ENCODE measurements at places on chromosomes 1 and 21.
A peak's percentile ranks its signal among the peaks of the same experiment; 100 is the strongest.

GRCh38 chr21:44539991-44540666 lies at the start of gene KRTAP10-1:
KRTAP10-1 (minus strand) TSS chr21:44540195; CDS start chr21:44540150, 45 bp downstream.
- no peak for DNase-seq

DNA sequence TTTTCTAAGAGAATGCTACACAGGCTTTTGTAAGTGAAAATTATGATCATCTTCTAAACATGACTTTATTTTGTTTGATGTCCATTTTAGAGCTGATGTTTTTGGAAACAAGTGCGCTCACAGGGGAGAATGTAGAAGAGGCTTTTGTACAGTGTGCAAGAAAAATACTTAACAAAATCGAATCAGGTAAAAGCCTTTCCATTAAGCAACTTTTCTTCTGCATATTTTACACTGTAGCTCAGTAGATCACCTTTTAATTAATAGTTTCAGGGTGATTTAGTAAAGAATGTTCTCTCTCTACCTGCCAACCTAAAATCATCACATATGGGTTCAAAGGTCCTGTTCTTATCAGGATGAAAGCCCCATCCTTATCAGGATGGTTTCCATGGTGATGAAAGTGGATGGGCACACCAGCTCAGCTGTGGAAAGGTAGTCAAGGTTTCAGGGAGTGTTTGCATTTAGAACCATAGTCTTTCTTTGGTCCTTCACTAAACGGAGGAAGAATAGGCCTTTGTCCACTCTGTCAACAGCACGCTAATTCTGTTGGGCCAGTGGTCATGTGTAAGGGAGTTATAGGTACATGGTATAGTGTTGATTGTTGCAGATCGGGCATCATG lies 28.1 kb downstream of the RAB4A start:
- no peak for DNase-seq

DNA sequence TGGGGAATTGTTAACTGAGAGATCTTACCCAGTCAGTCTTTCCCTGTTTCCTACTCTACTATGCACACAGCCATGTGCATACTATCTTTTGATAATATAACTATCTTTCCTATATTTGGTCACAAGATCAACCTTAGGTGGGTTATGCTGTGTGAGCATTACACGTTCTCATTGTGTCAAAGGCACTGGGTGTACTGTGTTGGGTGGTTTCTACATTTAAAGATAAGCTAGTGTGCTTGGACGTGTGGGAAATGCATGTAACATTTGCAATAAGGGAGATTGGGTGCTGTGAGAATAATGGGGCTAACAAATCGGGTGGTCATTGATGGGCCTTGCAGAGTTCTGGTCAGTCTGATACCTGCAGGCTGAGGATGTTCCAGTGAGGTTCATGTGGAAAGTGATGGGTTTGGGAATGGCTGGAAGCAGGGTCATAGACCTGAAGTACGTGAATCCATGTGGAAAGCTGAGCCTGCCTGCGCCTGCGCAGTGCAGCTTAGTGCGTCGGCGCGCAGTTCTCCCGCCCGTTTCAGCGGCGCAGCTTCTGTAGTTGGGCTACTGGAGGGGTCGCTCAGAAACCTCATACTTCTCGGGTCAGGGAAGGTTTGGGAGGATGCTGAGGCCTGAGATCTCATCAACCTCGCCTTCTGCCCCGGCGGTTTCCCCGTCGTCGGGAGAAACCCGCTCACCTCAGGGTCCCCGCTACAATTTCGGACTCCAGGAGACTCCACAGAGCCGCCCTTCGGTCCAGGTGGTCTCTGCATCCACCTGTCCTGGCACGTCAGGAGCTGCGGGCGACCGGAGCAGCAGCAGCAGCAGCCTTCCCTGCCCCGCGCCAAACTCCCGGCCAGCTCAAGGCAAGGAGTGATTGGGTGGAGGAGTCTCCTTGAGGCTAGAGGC lies at the start of gene MSH4:
Gene MSH4 (plus strand): TSS at position 507 of the 897 bp plus-strand sequence. CDS start 104 bp downstream, at position 611.
- DNase-seq: no peak

DNA sequence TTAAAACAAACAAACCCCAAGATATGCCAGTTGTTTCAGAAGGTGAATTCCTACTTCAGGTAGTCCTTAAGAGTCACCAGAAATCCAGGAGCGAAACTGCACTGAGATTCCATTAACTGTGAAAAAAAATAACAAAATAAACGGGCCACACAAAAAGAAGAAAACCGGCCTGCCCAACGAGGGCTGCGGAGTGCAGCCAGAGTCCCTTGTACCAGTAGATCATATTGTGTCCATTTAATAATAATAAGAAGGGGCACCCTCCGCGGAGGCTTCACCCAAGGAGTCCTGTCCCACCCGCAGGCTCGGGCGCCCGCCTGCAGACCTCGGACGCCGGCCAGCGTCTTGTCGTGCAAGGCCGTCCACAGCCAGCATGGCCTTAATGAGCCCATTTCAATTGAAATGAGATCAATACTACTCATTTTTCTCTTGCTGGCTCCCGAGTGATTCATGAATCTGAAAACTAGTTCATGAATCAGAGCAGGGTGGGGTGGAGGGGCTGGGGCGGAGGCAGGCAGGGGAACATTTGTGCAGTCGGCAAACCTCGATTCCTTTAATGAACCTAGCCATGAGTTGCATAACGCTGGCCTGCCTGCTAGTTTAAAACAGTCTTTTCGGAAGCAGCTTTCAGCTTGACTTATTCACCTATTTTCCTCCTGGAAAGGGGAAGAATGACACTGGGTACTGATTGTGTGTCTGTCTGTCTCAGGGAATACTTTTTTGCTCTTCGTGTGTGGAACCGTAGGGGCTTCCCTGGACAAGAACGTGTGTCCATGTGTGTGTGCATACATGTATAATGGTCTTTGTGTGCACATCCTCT lies 113.1 kb upstream of the IRF2BP2 start:
- DNase-seq: peak; percentile 86

DNA sequence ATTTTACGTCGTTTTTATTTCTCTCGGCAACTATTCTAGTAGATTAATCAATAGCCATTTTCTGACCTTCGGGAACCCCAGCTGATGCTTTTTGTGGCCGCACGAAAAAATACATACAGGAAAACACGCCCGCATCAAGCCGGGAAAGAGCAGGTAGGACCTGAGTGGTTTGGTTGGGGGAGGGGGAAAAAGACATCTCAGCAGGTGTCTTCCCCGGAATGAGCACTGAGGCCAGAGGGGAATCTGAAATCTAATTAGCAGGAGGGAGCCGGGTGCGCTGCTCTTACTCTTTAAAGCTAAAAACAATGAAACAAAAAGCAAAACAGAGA lies 618 bp upstream of the FOXD3 start:
- no peak for DNase-seq

DNA sequence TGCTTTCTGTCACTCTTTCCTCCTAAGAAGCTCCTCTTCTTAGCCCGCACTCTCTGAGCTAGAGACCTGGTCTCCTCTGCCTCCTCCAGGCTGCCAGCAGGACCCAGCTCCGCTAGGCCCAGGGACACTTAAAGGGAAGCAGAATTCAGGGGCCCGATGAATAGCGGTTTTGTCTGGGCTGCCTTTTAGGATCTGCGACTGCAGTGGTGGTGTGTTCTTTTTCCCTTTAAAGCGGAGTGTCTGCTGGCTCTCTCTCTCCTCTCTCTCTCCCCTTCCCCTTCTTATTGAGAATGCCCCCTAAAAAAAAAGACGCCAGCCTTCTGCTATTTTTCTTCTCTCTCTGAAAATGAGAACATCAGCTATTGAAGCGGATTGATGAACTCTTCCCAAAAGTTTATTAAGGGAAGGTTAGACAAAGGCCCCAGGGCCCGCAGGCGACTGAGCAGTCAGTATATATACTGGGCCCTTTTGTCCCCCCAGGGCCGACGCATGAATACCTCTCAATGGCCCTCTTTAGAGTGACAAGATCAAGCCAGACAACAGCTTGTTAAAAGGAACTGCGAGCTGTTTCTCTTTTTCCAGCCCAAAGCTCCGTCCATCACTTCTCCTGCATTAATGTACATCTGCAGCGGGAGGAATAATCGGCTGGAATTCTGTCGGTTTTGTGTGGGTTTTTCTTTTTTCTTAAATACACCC lies 27.0 kb downstream of the PAX7 start:
- no peak for DNase-seq

DNA sequence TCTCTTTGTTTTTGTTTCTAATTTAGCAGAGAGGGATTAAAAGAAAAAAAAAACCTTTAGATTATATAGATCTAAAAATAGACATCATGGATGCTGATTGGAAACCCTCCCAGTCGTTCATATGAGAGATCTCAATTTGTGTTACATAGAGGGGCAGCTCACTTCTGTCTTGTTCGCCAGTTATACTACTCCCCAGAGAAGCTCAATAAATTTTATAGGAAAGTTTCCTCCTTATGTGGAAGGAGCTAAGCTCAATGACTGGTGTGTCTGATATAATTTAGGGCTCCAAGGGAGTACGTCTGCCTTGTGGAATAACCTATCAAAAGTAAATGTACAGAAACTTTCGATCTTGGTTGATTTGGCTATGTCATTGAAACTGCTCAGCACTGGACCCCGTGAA lies 117.6 kb downstream of the PEX14 start:
- no peak for DNase-seq

- peak; percentile 13 for DNase-seq
These were observed 161.8 kb downstream of the CLIC6 start for GRCh38 chr21:34830386-34831170.

DNA sequence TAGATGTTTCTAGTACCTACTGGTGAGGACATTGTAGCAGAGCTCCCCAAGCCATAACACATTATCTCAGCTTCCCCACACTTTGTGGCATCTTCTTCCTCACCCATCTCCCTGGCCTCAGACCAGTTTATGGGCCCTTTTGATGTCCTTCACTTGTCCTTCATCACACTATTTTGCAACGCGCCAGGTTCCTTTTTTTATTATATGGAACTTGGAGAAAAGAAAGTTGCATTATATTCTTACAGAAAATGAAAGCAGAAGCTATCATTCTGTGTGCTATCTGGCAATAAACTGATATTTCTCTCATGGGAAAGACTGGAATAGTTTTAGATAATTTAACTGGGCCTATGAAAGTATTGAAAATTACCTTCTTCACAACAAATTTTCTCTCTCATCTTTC lies 196.9 kb upstream of the ETV3 start:
- DNase-seq: no peak

GRCh38 chr1:98468111-98468717 lies 193.3 kb upstream of the SNX7 start:
- DNase-seq: no peak

Measured in adrenal gland (tissue), 19 donors.